ENCODE measurements at places on chromosomes 3 and 15. TPM values are rescaled to one million over a fixed set of nuclear protein-coding genes. Genes with fewer than 3 reads are reported as not detected.

DNA sequence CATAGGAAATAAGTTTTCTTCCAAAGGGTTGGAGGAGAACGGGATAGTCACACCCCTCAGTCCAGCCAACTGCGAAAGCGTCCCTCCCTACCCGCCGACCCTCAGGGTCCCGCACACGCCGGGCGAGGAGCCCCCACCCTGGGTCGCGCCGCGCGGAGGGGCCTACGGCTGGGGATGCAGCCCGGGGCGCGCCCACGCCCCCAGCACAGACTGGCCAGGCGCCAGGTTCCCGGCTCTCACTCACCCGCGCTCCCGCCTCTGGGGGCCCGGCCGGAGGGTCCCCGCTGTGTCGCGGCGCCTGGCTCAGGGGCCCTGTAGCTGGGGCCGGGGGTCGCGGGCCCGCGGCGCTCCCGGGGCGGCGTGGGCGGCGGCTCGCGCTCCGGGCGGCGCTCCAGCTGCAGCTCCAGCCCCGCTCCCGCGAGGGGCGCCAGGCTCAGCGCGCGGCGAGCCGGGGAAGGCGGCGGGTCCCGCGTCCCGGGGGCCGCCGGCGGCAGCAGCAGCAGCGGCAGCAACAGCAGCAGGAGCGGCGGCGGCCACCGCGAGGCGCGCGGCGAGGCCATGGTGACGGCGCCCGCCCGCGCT is 375 bp downstream of the HEG1 start:
- DNase-seq: no peak

DNA sequence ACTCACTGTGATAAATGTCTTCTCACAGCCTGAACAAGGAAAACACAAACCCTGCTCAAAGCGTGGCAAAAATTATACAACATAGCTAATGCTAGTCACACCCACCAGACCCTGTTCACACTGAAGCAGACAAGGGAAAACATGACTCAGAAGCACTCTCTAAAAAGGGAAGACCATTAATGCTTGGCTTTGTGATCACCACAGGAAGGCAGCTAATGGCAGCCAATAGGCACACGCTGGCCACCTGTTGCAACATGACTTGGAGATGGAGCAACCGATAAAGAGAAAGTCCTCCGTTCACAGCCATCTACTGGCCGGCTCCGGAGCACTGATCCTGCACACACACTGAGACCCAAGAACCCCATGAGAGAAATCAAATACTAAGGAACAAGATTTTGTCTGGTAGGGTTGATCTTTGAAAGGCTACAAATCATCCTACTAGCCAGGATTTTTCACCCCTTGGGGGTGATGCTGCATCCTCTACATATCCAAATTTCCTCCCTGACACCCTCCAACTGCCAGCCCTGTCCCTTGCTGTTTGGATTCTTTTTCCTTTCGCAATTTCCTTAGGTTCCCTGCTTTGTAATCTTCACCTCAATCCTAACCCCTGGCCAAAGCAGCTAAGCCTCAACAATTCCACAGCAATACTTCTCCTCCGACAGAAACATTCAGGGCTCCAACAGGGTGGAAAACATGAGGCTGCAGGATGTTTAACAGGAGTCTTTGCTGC is 3.2 kb downstream of the ZXDC start:
- peak; percentile 72 for DNase-seq

DNA sequence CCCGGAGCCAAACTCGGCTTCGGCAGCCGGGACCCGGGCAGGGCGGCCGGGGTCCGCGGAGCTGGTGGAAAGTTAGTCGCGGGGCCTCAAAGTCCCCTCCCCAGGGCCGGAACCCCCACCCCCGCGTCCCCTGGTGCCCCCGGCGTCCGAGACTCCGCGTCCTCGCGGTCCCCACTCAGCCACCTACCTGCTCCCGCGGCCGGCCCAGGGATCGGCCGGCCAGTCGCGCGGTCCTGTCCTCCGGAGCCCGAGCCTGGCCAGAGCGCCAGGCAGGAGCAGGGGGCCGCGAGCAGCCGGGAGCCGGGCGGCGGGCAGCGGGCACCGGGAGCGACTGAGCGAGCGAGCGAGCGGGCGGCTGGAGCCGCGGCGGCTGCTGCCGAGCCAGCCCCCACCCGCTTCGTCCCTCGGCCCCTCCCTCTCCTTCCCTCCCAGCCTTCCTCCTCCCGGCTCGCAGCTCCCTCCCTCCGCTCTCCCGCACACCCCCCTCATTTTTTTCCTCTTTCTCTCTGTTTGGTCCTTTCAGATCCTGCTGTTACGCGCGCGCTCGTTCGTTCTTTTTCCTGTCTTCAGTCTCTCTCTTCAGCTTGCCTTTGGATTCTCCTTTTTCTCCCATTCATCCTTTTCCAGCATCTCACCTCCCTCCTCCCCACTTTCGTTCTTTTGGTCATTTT is at the start of gene MEGF11:
Gene MEGF11, minus strand, starts transcription at position 333 of the 671 bp plus-strand sequence. CDS start 125,347 bp downstream, outside the sequence.
- peak; percentile 23 for DNase-seq

- peak; percentile 82 for DNase-seq
Observed at GRCh38 chr3:127770671-127771355, 51.5 kb downstream of the MGLL start.

DNA sequence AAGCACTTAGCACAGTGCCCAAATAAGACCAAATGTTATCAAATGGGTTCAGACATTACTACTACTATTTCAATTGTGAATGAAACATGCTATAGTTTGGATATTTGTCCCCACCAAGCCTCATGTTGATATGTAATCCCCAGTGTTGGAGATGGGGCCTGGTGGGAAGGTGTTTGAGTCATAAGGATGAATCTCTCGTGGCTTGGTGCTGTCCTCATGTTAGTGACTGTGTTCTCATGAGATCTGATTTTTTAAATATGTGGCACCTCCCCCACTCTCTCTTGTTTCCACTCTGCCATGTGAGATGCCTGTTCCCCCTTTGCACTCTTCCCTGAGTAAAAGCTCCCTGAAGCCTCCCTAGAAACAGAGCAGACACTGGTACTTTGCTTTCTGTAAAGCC is 148.7 kb upstream of the TGFBR2 start:
- no peak for DNase-seq

GRCh38 chr3:122004107-122004506 is 17.9 kb downstream of the ILDR1 start:
- DNase-seq: peak; percentile 23

DNA sequence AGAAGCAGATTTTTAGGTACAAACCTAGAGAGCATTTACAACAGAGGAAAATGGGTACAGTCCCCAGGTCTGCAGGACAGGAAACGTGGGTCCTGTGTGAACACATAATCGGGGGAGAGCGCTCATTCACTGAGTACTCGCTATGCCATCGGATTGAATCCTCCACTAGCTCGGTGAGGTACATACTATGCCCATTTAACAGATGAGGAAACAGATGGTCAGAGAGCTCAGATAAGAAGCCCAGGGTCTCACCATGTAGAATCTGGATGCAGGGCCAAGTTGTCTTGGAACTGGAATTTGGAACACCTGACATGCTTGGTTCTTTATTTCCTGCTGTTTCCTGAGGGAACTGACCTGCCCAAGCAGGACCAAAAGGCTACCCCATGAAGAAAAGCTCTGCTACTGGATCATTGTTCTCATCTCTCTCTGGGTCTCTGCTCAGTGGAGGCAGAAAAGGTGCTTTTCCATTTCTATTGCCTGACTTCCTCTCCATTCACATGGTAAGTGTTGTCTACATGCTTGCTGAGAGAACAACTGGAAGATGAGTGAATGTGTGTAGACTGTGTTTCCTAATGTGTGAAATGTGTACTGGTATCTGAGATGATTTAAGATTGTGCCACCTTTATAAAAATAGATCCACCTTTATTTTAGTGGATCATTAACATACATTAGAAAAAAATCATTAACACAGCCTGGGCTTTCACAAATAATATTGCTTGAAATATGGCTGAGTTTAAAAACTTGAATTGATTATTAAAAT is 89.1 kb downstream of the TGFBR2 start:
- DNase-seq: no peak

- no peak for DNase-seq
Observed at GRCh38 chr3:53846851-53847155, 435 bp downstream of the IL17RB start.

- no peak for DNase-seq
Observed at GRCh38 chr3:193118907-193119306, 122.1 kb upstream of the PLAAT1 start.

- no peak for DNase-seq
Observed at GRCh38 chr3:41682382-41682781, 279.5 kb downstream of the ULK4 start.

DNA sequence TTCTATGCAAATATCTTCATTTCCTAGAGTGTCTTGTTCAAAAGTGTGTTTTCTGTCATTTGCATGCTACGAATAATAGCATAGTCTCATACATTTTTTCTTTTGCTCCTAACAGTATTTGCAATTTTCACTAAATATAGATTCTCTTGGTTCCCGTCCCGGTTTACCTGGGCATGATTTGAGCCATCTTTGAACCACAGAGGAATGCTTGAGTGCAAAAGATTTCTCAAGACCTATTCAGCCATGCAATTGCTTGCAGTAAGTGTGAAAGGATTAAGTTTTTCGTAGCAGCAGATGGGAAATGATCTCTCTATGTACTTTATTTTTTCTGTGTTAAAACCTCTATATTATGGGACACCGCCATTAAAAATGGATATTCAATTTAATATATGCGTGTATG is 733.0 kb downstream of the ZPLD1 start:
- no peak for DNase-seq

DNA sequence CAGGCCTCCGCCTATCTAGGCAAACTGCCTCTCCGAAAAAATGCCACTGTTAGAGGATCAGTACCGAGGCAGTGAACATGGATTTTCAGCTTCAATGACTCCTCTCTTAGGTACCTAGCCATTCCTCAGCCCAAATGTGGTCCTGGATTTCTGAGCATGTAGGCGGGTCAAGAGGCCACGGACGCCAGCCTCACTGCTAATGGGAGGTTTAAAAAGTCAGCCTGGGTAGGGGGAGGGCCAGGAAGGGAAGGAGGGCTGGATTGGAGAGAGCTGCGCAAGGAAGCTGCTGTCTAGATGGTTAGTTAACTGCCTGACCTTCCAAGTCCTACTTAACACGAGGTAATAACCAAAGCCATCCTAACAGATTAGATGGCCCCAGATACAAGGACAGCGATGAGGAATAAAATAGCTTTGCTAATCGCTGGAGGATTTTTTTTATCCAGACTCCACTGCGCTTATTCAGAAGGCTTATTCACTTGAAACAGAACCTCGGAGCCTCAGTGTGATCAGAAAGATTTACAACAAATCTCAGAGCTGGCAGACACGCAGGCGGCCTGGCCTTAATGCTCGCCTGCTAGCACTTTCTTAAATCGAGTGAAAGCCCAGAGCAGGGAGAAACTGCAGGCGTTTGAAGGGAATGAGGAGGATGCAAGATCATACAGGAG is 34.3 kb downstream of the TLE3 start:
- no peak for DNase-seq

DNA sequence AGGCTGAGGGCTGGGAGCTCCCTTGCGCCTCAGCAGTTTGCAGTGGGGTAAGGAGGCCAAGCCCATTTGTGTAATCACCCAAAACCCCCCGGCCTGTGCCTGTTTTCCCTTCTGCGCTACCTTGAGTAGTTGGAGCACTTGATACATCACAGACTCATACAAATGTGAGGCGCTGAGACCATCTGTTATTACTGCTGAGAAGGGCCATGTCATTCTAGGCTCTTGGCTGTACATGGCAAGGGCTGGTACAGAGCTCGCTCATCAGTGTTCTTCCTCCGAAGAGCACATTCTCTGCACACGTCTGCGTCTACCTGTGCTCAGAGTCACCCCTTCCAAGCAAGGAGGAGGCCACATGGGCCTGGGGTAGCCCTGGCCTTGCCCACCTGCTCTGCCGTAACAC is 9.3 kb downstream of the PLA2G4B start:
- DNase-seq: no peak

DNA sequence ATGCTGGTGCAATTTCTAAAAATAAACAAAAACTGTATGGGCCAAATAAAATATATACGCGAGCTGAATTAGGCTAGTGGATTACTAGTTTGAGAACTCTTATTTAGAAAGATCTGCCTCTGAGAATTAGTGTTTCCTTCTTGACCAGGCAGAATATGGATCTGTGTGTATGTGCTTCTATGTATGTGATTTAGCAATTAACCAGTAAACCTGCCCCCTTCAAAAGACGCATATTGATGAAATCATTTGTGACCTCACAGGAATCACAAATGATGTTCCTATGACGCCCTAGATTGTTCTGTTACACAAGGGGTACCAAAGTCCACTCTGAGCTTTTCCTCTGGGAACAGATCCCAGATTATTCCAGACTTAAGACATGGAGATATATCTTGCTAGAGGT is at the start of gene TUSC7:
Gene TUSC7, plus strand, starts transcription at position 301 of the 400 bp plus-strand sequence.
- no peak for DNase-seq

DNA sequence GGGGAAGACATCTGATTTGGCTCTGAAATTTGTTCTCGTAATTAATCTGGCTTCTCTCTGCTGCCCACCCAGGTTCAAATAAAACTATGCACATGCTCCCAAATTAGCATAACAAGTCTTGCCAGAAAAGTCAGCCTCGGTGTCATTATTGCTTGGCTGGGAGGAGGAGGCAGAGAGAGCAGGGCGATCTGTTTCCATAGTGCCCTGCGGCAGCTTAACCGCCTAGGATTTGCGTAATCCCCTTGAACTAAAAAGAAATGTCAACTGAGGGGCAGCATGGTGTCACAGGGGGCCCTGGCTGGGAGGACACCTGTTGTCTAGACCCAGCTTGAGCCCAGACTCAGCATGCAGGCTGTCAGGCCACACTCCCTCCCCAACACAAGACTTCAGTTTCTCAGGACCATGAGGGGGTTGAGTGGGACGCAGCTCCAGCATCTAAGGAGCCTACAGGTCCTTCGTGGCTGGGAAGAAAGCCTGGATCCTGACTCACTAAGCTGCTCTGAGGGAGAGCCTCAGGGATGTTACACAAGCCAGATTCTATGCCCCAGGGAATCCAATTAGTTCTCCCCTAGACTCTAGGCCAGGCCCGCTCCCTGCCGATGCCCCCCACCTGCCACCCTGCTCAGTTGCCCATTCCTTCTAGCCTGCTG is 17.3 kb downstream of the MRPS11 start:
- peak; percentile 22 for DNase-seq

GRCh38 chr15:70504988-70505387 is 258.4 kb downstream of the UACA start:
- no peak for DNase-seq

The RPUSD2 gene
- total RNA-seq: 9.4 TPM

The DPPA2 gene
- not detected for total RNA-seq

The PLA2G4E gene
- total RNA-seq: not detected

The CLRN1 gene
- not detected for total RNA-seq

The ICE2 gene
- total RNA-seq: 17.0 TPM

The HES1 gene
- total RNA-seq: 31.4 TPM

The SCAANT1 gene
- not detected for total RNA-seq

The FGF7 gene
- 11.5 TPM for total RNA-seq

The ALS2CL gene
- total RNA-seq: 2.5 TPM

The TMEM212 gene
- total RNA-seq: not detected

The ADGRG7 gene
- total RNA-seq: not detected
